ENCODE measurements at places on chromosomes 3 and 15.

- DNase-seq, result no peak
These were observed 41.9 kb downstream of the MRPS25 start for GRCh38 chr3:15023249-15023648.

DNA sequence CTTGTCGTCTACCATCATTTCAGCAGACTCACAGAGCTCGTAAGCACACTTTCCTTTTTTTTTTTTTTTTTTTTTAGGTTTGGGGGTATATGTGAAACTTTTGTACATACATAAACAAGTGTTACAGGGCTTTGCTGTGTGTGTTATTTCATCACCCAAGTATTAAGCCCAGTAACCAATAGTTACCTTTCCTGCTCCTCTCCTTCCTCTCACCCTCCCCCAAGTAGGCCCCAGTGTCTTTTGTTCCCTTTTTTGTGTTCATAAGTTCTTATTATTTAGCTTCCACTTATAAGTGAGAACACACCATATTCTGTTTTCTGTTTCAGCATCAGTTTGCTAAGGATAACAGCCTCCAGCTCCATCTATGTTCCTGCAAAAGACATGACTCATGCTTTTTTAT, 746.8 kb downstream of the GRM7 start:
- DNase-seq, result no peak

GRCh38 chr15:72302955-72303354, 17.0 kb downstream of the CELF6 start:
- DNase-seq, result no peak

- DNase-seq, result no peak
These were observed 3.2 kb downstream of the KBTBD8 start for GRCh38 chr3:67001086-67001861.

GRCh38 chr3:141311170-141311495, 57.2 kb upstream of the ZBTB38 start:
- DNase-seq, result no peak

- no peak for DNase-seq
These were observed 34.0 kb upstream of the SLC6A11 start for GRCh38 chr3:10781981-10782380.

DNA sequence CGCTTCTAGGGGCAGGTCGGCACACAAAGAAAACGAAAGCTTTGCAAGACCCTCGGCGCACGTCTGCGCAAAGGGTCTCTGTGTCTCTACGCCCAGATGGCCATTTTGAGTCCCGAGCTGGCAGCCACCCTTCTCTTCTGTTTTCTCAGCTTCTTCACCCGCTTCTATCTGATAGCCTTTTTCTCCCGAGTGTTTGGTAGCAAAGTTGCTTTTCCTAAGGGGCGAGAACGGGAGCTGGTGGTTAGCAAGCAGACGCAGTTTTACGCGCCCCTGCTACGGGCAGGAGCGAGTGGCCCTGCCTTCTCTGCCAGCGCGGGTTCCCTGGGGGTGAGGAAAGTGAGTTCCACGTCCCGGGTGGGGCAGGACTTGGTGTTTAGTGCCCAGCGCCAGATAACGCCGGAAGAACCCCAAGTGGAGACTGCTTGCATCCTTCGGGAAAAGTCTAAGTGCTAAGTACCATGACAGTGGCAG, 2.9 kb upstream of the MKRN2 start:
- no peak for DNase-seq

DNA sequence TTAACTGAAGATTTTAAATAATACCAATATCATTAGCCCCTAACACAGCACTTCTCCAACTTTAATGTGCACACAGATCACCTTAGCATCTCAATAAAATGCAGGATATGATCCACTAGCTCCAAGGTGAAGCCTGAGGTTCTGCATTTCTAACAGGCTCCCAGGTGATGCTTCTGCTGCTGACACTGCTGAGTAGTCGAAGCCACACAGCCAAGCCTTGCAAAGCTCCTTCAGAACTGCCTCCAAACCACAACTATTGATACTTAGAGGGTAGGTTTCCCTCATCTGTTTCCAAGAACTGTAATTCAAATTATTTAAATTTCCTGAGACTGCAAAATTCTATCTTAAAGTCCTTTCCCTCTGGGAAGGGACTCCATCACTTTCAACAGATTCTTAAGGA, 3.9 kb downstream of the RIOX2 start:
- no peak for DNase-seq

DNA sequence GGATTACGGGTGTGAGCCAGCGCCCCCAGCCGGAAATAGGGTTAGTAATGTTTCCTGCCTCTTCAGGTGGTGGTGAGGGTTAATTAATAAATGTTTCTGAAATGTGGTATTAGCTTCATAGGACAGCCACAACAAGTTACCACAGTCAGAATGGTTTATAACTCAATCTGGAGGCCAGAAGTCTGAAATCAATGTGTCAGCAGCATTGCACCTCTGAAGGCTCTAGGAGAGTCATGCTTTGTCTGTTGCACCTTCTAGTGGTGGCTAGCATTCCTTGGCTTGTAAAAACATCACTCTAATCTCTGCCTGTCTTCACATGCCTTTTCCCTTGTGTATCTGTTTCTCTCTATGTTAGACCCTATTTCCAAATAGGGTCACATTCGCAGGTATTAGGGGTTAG, 7.8 kb upstream of the RPSA start:
- no peak for DNase-seq

- DNase-seq, result no peak
These were observed 13.1 kb downstream of the SLC6A6 start for GRCh38 chr3:14415501-14415900.

DNA sequence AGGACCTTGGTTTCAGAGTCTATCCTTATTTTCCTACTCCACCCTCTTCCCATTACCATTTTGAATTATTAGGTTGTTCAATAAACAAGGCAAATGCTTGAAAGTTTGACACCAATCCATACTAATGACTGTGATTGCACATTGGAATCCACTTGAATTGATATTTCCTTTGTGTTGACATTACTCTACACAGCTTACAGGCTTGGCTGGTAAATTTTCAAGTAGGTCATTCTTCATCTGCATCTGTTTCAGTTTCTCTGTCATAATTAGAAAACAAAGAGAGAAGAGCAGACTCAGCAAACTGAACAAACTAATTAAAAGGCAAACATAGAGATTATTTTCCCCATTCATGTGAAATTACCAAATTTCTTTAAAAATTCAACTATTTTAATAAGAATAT, 732.9 kb upstream of the BCHE start:
- DNase-seq, result no peak

DNA sequence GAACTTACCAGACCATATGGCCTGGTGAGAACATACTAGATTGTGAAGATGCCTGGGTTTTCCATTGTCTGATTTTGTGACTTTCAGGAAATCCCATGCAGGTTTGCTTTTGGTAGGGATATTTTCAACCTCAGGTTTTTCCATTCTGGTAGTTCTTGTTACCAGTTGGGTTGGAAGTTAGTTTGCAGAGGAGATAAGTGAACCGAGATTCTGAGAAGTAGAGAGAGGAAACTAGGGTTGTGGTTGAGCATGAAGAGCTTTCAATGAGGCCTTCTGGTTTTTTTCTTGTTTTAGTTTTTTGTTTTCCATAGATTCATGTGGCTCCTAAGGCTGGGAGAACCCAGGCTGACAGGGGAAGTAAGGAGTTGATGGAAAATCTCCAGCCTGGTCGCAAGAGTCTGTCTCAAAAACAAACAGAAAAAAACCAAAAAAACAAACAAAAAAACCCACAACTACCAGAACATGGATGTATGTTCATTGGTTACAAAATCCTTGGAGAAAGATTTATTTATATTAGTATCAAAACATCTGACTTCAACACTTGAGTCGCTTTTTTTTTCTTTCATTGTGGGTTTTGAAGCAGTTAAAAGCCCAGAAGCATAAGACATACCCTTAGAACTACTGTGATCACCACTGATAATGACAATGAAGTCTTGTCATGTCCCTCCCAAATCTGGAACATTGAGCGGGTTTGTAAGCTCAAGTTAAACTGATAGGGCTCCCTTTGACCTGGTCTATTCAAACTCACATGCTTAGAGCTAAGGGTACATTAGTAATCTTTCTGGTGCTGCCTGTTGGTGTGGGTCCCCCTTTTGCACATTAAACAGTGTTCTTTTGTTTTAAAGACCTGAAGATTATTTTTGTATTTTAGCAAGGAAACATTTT, 3.2 kb downstream of the GPR171 start:
- DNase-seq, result no peak

DNA sequence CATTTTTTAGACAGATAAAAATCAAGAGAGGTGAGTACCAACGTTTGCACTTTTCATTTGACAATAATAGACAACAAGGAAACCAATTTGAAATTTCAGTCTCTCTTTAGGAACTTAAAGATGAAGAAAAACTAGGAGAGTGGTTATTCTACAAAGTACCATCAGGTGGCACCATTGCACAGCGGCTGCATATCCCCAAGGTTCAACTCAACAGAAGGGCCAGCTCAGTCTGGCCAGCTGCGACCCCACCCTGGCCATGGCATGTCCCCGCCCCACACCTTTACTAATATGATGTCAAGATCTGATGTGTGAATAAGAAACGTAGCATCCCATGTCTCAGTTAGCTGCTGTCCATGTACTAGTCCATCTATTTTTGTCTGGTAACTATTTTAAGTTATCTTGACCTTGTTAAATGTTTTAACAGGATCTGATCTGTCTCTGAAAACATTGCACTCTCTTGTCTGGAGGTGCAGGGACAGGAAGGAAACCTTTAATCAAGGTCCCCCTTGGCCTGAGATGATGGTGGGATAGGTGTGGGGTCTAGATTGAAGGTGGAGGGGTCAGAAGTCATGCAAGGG, 35.5 kb upstream of the CGNL1 start:
- DNase-seq, result peak; percentile 16

GRCh38 chr3:58535531-58536500, 1.2 kb downstream of the ACOX2 start:
- DNase-seq, result no peak

DNA sequence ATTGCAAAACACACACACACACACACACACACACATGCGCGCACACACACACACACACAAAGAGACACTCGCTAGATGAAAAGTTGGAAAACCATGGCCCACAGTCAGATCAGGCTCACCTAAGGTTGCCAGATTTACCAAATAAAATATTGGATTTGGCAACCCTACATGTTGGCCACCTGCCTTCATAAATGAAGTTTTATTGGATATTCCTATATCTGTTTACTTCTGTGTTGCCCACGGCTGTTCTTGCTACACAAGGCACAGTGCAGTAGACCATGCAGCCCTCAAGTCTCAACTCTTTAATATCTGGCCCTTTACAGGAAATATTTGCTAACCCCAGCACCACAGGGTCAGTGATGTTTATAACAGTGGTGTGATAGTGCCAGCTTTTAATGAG, 445.0 kb upstream of the PROK2 start:
- DNase-seq, result no peak

DNA sequence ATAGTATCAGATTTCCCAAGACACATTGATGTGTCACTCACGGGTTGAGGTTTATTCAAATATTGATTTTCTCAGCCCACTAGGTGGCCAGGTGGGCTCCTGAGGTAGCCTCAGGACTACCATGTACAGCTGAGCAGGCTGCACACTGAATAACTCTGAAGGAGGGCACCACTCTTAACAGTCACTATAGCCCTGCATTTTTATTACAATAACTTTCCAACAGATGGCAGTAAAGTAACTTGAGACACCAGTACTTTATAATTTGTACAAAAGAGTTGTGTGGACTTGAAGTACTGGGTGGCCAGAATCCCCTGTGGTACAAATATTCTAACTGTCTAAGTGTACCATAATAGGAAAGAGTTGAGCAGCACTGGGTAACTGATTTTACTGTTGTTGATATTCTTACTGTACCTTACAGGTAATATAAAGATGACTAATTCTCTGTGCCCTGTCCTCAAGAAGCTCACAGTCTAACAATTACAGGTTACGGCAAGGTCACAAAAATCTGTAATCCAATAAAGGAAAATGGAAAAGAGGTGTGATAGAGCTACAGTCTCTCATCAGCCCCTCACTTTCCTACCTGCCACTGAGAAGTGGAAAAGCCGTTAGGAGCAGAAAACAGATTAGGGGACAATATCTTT, 76.0 kb downstream of the ETFA start:
- no peak for DNase-seq

- no peak for DNase-seq
These were observed 1.2 kb downstream of the CHMP2B start for GRCh38 chr3:87228316-87228715.
